ENCODE measurements at places on chromosomes 7 and 10.

DNA sequence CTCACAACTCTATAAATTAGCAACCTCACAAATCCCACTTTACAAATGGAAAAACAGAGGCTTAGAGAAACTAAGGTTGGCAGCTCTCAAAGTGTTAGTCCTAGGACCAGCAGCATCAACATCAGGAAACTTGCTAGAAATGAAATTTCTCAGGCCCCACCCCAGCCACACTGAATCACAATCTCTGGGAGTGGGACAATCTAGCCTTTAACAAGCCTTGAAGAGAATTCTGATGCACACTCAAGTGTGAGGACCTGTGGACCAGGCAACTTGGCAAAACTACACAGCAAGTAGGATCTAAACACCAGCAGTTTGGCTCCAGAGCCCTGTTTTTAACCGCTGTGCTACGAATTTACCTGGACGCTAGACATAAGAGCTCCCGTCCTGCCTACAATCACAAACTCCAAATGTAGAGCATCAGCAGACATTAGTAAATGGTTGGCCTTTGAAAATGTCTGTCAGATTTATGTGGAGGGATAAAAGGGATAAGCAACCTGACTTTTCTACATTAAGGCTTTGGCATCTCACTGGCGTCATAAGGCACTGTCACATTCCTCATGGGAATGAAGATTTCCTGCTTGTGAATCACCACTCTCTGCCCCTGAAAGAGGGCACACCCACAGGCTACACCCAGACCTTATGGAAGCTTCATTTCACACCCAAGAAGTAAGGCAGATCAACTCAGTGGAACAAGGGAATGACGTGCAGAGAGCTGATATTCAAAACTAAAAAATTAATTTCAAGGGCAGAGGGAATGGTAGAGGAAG is 34.5 kb downstream of the PPP1R3C start:
- no peak for DNase-seq

GRCh38 chr10:50452603-50453002 is 171.2 kb downstream of the SGMS1 start:
- DNase-seq, result no peak

DNA sequence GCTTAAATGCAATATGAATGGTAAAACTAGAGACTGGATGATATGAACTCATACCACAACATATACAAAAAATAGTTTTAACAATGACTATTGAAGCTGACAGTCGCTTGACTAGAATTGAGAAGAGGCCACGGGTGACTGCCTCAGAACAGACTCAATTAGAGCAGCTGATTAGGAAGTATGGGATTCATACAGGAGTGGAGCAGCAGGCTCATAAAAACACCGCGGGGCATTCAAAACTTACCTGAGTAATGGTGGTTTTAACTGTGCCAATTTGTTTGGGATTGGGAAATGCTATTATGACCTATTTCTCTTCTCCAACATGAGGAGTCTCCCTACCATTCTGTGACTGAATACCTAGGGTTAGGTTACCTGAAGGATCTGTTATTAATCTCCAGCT is 2.1 kb downstream of the CADPS2 start:
- no peak for DNase-seq

GRCh38 chr10:52258799-52259425 is 55.2 kb upstream of the DKK1 start:
- DNase-seq, result no peak

GRCh38 chr7:130426564-130426963 is 14.3 kb downstream of the CEP41 start:
- DNase-seq, result no peak

- no peak for DNase-seq
Observed at GRCh38 chr10:26682931-26683330, 14.6 kb upstream of the PDSS1 start.

All from NCI-H524 treated with DMSO at 0.1 percent for 48 hours (cell line).